ENCODE measurements at places on chromosomes 5 and 9.

DNA sequence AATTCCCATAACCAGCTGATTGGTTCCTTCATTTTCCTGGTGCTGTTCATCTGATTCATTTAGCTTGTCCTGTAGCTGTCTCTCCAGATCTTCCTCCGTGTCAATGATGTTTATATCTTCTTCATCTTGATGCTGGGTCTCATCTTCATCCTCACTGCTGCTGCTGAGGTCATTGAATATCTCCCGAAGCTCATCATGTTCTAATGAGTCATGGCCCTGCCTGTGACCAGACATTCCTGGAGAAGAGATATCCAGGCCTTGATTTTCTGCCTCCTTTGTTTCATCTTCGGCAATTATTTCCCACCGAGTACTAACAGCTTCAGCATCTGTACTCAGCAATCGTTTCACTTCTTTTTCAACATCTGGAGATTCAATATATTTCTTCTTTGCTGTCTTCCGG lies 1.4 kb downstream of the TAF7 start:
- DNase-seq, result no peak

- DNase-seq, result no peak
Observed at GRCh38 chr9:97954550-97954989, 16.6 kb upstream of the HEMGN start.

GRCh38 chr5:171175746-171176145 lies 133.3 kb upstream of the TLX3 start:
- no peak for DNase-seq

DNA sequence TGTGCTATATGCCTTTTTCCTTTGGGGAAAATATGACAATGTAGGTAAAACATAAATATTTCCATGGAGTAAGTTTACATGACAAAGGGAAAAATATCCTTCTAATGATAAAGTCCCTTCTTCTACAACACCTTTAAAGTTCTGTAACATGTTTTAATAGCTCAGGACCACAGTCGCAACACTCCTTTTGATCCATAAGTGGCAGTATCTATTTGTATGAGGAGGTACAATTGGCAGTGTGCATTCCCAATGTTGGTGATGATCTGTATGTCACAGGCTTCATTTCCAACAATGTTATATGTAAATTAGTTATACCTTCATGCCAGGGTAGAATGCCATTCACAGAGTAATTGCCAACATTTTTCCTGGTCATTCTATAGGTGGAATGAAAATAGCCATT lies 127.1 kb upstream of the CCNH start:
- no peak for DNase-seq

DNA sequence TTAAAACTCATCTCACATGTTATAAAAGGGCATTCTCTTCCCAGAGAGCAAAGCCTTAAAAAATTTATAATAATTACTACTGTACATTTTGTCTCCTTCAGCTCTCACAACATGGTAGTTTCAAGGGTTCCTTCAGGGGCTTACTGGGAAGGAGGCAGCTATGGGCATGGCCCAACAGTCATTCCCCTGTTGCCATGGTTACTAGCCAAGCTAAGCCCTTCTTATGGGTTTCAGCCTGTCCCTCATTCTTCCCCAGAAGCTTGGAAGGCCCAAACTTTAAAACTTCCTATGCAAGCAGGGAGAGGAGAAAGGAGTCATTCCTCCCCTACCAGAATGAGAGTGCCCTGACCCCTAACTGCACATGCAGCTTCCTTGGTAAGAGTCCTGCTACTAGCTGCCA lies 82.2 kb upstream of the CNTLN start:
- DNase-seq, result no peak

DNA sequence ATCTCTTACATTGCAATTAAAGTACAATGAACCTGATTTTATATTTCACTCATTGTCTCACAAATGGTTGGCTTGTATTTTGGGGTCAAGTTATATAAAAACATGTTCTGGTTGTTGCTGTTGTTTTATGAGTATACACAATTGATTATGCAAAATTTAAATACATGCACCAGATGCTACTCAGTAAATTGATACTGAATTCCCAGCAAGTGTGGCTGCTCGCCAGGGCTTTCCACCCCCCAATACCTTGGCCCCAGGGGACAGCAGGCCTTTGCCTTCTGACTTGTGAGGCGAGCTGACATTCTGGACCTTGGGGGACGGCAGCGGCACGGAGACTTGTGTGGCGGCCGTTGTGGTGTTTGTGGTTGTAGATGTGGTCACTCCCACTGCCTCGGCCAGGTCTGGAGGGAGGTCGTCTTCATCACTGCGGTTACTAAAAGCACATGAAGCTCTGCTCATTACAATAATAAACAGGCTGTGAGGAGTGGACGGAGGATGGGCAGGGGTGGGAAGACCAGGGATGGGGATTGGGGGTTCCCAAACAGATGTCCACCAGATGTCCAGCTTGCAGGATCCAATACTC lies 27.0 kb upstream of the FRRS1L start:
- no peak for DNase-seq

- DNase-seq, result no peak
Observed at GRCh38 chr5:14487897-14488570, 93.6 kb upstream of the OTULINL start.

DNA sequence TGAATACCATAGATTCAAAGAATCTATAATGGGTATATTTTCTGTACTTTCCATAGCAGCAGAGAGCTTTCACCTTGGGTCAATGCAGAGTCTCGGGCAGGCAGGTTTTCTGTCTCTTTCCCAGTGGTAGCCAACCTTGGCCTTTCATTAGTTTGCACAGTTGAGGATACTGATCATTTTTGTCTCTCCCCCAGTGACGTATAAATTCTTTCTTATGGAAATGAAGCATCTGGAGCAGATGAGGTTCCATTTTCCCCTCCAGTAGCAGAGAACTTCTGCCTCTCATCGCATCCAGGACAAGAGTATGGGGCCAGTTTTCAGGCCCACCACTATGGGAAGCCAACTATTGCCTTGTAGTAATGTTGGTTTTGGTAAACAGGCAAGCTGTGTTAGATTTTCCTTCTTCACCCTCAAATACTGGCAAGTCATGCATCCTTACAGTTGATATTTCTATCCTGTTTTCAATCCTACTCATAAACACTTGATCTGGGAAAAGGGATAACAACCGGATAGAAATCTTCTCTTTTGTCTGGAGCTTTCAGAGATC lies 845.2 kb upstream of the CDH18 start:
- no peak for DNase-seq

- DNase-seq, result no peak
Observed at GRCh38 chr5:11239261-11240015, 478.4 kb upstream of the DAP start.

DNA sequence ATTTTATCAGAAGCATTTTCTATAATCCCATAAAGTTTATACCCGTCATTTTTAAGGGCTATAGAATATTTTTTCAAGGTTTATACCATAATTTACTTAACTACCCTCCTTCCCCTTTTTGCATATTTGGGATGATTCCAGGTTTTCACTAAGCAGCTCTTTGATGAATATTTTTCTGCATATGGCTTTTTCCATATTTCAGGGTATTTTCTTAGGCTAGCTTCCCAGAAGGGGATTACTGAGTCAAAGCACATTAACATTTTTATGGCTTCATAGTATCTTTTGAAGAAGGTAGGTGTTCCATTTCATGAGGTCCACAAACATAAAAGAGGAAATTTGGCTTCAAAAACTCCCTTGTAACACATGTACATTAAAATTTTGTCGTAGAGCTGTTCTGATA lies 14.6 kb upstream of the COL15A1 start:
- no peak for DNase-seq

DNA sequence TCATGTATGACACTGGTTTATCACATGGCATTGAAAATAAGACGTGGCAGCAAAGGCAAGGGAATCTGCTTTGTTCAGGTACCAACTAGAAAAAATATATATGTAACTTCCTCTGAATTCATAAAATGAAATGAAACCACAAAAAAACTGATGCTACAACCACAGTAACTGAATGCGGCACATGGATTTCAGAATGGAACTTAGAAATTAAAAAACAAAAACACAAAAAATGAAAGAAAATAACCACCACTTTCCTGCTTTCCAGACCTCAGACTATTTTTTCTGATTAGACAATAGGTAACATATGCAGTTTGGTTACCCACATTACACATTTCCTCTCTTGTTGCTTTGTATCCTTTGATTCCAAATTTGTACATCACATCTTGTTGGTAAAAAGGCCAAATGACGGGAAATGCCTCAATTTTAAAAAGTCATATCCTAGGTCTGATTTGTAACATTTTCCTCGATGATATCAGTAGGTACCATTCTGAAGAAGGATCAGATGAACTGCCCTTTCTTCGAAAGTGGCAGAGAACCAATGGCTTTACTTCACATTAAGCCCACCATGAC lies 18.1 kb upstream of the PDCL start:
- DNase-seq, result no peak

GRCh38 chr5:124614836-124615385 lies 131.5 kb downstream of the ZNF608 start:
- no peak for DNase-seq

GRCh38 chr9:101387871-101388506 lies 3.2 kb upstream of the BAAT start:
- DNase-seq, result no peak

GRCh38 chr5:19728571-19728970 lies 259.4 kb downstream of the CDH18 start:
- no peak for DNase-seq

- DNase-seq, result no peak
Observed at GRCh38 chr9:104869811-104870210, 58.1 kb downstream of the ABCA1 start.

DNA sequence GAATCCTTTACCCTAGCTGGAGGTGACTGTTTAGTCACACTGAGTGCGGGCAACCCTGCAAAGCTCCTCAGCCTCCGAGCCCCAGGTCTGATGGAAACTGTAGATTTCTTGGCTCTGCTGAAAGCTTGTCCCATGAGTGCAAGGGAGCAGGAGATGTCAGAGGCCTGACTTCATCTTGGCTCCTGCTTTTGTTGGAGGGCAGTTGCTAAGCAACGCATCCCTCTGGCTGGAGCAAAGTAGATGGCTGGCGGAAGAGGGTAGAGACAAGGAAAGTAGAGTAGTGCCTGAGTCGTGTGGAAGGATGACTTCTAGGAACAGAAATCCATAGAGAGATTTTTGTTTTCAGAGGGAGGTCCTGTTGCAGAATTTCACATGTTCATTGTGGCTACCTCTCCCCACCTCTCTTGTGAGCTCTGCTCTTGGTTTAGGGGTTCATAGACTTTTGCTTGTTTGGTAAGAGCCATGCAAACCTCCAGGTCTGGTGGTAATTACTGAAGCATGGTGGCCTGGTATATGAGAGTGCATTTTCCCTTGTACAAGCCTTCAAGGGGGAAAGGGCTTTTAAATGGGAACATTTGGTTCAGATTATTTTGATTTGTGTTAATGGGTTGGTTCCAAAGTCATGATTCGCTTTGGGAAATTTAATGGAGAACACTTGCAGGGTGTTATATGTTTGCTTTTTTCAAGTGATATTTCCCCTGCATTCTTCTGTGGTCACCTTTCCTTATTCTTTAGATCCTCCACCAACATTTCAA lies 71.5 kb downstream of the ARHGAP26 start:
- peak; percentile 71 for DNase-seq

DNA sequence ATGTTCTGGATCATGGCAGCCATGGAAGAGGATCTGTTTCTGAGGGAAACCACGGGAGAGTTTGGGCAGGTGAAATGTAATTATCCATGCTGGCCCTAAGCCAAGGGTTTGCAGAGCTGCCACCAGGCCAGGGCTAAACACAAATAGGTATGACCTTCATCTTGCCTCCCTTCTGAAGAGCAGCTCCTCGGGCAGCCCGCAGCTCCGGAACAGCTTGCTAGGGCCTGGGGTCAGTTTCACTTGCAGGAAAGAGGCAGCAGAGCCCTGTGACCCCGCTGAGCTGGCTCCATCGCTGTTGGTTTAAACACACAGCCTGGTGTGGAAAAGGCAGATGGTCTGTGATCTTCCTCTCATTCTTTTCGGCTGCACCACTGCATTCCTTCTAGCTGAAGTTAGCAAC lies 141.4 kb downstream of the TMEM38B start:
- DNase-seq, result no peak

GRCh38 chr5:149944666-149945065 lies at the start of gene PDE6A:
Gene PDE6A (minus strand): TSS chr5:149944793. CDS start chr5:149944673, 120 bp downstream.
- DNase-seq, result no peak

DNA sequence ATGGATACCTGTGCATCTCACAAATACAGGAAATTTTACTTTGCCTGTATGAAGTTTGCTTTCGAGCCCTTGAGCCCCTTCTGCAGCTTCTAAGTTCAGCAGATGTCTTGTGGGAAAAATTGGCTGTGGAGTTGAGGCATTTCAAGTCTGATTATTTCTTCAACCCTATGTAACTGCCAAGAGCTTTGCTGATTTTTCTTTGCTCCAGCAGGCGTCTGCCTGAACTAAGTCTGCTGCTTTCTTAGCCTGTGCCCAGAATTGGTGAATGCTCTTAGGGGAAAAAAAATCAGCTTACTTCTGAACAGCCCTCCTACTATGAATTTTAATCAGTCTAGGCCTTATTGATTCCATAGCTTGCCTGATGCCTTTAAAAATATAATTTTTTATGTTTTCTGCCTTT lies 41.2 kb downstream of the RIC1 start:
- DNase-seq, result no peak

DNA sequence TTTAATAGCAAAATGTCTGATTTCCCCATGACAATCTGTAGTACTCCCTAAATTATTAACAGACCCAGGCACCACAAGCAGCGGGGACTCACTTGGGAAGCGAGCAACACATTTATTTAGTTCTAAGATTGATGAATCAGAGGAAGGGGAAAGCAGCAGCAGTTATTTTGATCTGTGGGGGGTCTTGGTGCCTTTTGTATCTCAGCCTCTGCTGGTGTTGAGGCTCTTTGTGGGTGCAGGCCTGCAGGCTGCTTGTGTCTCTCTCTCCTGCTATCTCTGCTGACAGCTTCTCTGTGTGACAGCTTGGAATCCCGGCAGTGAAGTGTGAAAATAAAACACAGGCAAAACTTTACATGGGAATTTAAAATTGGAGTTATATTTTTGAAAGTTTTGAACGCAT lies 878.2 kb upstream of the DMAC1 start:
- DNase-seq, result no peak

GRCh38 chr9:129669946-129670345 lies 4.5 kb downstream of the PRRX2 start:
- DNase-seq, result no peak

GRCh38 chr5:96984506-96985192 lies 48.8 kb downstream of the LNPEP start:
- DNase-seq, result no peak

GRCh38 chr9:135067096-135067710 lies 20.3 kb upstream of the OLFM1 start:
- peak; percentile 30 for DNase-seq

DNA sequence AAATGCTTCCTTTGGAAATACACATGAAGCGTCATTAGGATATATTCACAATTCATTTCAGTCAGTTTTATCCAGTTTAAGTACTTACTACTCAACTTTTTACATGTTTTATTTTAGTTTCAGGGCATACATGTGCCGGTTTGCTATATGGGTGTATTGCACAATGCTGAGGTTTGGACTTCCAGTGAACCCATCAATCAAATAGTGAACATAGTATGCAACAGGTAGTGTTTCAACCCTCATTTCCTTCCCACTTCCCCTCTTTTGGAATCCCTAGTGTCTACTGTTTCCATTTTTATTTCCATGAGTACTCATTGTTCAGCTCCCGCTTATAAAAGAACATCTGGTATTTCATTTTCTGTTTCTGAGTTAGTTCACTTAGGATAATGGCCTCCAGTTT lies 74.7 kb downstream of the TMEM161B start:
- no peak for DNase-seq

Measured in right forelimb (tissue), 1 donor.